GM23248 (cell line): ENCODE measurements at places on chromosomes 6 and 20.
A peak's percentile ranks its signal among the peaks of the same experiment; 100 is the strongest.

- no peak for DNase-seq
Observed at GRCh38 chr20:48309293-48309692, 518.5 kb downstream of the PREX1 start.

DNA sequence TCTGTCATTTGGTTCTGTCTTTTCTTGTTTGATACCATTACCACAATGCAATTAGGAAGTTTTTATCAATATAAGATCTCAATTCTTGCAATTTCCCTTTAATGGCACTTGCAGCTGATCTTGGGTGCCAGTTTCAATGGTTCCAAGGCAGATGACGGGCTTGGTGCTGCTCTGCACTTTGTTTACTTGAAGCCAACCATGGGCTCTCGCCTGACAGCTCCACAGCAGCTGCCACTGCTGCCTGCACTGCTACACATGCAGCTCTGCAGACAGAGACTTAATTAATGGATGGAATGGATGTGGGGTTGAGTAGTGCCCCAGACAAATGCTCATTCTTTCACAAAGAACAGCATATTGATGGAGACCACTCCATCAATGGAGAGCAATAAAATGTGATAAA lies 1024.3 kb upstream of the EPHA7 start:
- DNase-seq: no peak

GRCh38 chr6:25332655-25333071 lies 53.5 kb downstream of the CARMIL1 start:
- DNase-seq: no peak

GRCh38 chr6:15618685-15619084 lies 44.1 kb downstream of the DTNBP1 start:
- no peak for DNase-seq

DNA sequence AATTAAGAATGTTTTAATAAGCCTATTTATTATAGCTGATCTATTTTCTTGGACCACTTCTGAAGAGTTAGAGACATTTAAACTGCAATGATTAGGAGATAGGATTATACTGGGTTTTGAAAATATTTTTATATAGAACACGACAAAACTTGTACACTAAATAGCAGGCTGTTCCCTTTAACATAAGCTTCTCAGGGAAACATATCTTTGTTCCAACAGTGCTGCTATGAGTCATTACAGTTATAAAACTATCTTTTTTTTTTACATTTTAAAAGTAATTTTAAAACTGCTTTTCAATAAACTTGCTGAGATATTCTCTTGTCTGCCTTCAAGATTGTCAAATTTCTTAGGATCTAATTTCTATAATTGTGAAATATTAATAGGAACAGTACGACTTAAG lies 389.1 kb downstream of the ARHGAP18 start:
- peak; percentile 55 for DNase-seq

- DNase-seq: peak; percentile 72
Observed at GRCh38 chr6:121430514-121431460, 4.7 kb upstream of the GJA1 start.

- no peak for DNase-seq
Observed at GRCh38 chr20:50541606-50542041, 31.4 kb downstream of the PTPN1 start.

DNA sequence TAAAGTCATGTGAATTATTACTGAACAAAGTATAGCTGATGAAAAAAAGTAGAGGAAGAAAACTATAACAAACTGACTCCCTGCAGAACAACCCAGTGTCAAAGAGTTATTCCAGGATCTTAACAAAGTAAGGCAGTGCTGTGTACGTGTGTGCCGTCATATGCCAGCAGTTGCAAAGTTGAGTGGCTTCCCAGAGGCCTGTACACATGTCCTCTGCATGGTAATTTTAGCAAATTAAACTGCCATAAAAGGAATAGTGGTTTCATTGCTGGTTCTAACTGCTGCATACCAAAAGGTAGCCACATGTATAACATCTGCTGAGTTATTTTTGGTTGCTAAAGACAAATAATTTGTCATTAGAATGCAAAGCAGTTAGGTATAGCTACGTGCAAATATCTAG lies 44.8 kb downstream of the RIPOR2 start:
- DNase-seq: no peak

- peak; percentile 84 for DNase-seq
Observed at GRCh38 chr6:27605401-27606342, 132.8 kb upstream of the ZNF184 start.

- DNase-seq: no peak
Observed at GRCh38 chr6:40583709-40584108, 3.5 kb downstream of the LRFN2 start.

DNA sequence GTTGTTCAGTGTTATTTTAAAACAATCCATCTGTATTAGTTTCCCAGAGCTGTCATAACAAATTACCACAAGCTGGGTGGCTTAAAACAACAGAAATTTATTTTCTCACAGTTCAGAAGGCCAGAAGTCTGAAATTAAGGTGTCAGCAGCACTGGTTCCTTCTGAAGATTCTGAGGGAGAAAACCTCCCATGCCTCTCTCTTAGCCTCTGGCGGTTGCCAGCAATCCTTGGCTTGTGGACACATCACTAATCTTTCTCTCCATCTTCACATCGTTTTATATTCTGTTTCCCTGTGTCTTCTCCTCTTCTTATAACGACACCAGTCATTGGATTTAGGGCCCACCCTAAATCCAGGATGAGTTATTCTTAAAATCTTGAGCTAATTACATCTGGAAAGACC lies 70.2 kb upstream of the EPB41L1 start:
- no peak for DNase-seq

DNA sequence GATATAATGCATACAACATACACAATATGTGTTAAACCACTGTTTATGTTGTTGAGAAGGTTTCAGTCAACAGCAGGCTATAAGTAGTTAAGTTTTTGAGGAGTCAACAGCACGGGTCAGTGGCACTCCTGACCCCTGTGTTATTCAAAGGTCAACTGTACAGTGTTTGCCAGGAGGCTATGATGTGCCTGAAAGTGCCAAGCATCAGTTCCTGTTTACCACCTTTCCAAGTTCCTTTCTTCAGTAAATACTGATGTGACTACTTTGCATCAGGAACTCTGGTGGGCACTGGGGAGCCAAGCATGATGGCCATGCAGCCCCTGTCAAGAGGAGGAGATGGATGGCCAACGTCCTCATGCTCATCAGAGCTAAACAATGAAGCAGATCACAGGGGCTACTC lies 224.4 kb upstream of the EXOC2 start:
- DNase-seq: no peak

- DNase-seq: no peak
Observed at GRCh38 chr20:46604551-46605133, 46.6 kb downstream of the SLC13A3 start.
